Caco-2 (cell line): ENCODE measurements at places on chromosomes 5 and 9. TPM values are rescaled to one million over a fixed set of nuclear protein-coding genes. Genes with fewer than 3 reads are reported as not detected.

GMCL2 gene
- not detected in 2 replicates for total RNA-seq

NUTM2G gene
- total RNA-seq, result not detected in 2 replicates

TRIP13 gene
- total RNA-seq, result 40.2 and 42.5 TPM in 2 replicates

C6 gene
- not detected in 2 replicates for total RNA-seq

DBH gene
- not detected in 2 replicates for total RNA-seq

PLPPR1 gene
- not detected in 2 replicates for total RNA-seq

CDHR2 gene
- 0.19 and 0.59 TPM in 2 replicates for total RNA-seq

GRCh38 chr5:77991084-77991483, 214.9 kb upstream of the TBCA start:
- DNase-seq, result no peak

GRCh38 chr9:4833781-4834560, 41.2 kb downstream of the RCL1 start:
- DNase-seq, result no peak

DNA sequence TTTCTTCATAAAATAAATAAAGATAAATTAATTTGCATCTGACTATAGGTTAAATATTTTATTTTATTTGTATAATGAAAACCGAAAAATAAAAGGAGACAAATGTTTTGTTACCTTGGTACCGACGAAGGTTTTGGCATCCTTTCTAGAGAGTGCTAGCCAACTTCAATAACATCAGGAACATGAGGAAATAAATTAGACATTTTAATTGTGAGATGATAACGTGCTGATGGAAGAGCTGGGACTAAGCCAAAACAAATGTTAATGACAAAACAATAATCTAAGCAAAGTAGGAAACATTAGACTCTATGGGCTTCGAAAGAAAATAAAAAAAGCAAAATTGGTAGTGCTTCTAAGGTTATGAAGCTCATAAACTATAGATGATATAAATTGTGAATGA, 201.0 kb downstream of the IRX2 start:
- DNase-seq, result no peak

DNA sequence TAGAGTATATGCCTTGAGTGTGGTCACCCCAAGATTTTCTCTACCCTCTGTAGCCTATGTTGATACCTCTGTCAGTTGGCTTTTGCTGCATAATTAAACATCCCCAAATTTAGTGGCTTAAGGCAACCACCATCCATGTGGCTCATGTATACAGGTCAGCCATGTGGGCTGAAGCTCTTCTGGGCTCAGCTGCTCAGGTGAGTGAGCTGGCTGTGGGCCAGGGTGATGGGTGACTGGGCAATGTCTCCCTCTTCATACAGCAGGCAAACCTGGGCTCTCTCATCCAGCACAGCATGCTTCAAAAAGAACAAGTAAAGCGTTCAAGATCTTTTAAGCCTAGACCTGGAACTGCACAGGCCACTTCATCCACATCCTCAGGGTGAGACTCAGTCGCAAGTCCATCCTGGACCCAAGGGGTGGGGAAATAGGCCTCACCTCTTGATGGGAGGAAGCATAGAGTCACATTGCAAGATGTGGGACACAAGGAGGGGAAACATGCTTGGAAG, 188.2 kb upstream of the TAS2R1 start:
- no peak for DNase-seq

DNA sequence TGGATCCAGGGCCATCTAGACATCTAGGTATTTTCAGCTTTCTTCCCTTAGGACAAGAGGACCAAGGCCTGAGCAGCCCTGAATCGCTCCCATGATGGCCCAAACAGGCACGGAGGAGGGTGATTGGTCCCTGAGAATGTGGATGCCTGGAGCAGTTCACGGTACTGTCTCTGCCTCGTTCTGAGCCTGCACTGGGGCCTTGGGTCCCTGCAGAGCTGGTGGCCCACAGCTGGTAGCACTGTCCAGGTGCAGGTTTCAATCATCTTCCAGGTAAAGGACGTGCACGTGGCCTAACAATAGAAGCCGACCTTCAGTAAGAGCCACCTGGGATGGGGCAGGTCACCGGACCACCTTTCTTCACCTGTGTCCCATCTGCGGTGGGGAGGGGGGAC, 19.4 kb upstream of the FCN1 start:
- DNase-seq, result no peak

- no peak for DNase-seq
Measured at GRCh38 chr5:66454186-66455078, 141.8 kb upstream of the MAST4 start.
